Chondrocyte (in vitro differentiated cells): ENCODE measurements at places on chromosomes 7 and 10. TPM values are rescaled to one million over a fixed set of nuclear protein-coding genes. Genes with fewer than 3 reads are reported as not detected.

Gene HGF
- total RNA-seq: 3.4 to 20.6 TPM (median 3.7 TPM) in 3 replicates

Gene LIPN
- total RNA-seq: not detected in 3 replicates

Gene ACSM6
- not detected in 3 replicates for total RNA-seq

Gene FAM20C
- total RNA-seq: 34.4 to 58.1 TPM (median 35.0 TPM) in 3 replicates

Gene NRCAM
- total RNA-seq: 7.8 to 40.0 TPM (median 9.5 TPM) in 3 replicates

Gene SPACDR
- total RNA-seq: 0.42 to 0.87 TPM in 2 of 3 replicates, not detected in the other

Gene HMX3
- total RNA-seq: not detected in 3 replicates

Gene IFIT1B
- total RNA-seq: not detected in 3 replicates

Gene UPK3BL1
- total RNA-seq: 11.7 to 29.6 TPM (median 14.8 TPM) in 3 replicates

Gene MYL10
- 3.4 to 5.1 TPM (median 4.7 TPM) in 3 replicates for total RNA-seq

Gene TAS2R4
- 0.28 to 1.3 TPM (median 0.35 TPM) in 3 replicates for total RNA-seq

Gene EBLN1
- not detected in 3 replicates for total RNA-seq

Gene CNNM1
- total RNA-seq: 0.20 to 0.36 TPM (median 0.21 TPM) in 3 replicates

Gene HKDC1
- total RNA-seq: 0.24 to 4.0 TPM (median 3.8 TPM) in 3 replicates

Gene GRM3
- not detected in 3 replicates for total RNA-seq

Gene HMX2
- not detected in 3 replicates for total RNA-seq

Gene OPN4
- total RNA-seq: not detected in 3 replicates

Gene GPR141
- not detected in 3 replicates for total RNA-seq

Gene CDNF
- 0.32 to 1.9 TPM (median 0.69 TPM) in 3 replicates for total RNA-seq

Gene CYP3A5
- not detected in 3 replicates for total RNA-seq

Gene RNLS
- 5.1 to 5.8 TPM (median 5.3 TPM) in 3 replicates for total RNA-seq

Gene AOAH
- total RNA-seq: not detected in 3 replicates

Gene GPR15LG
- total RNA-seq: not detected in 3 replicates

Gene FGFBP3
- 3.8 to 6.1 TPM (median 5.3 TPM) in 3 replicates for total RNA-seq

Gene CCNJ
- total RNA-seq: 7.6 to 8.8 TPM (median 7.8 TPM) in 3 replicates

Gene CLRN3
- total RNA-seq: not detected in 3 replicates

Gene PDE6C
- total RNA-seq: not detected in 3 replicates

Gene MXI1
- total RNA-seq: 17.0 to 30.2 TPM (median 26.8 TPM) in 3 replicates

Gene TRIM50
- not detected in 3 replicates for total RNA-seq

Gene CLIP2
- total RNA-seq: 27.0 to 33.0 TPM (median 32.6 TPM) in 3 replicates

Gene CHST12
- 20.7 to 31.5 TPM (median 22.4 TPM) in 3 replicates for total RNA-seq

Gene TPST1
- 28.0 to 36.5 TPM (median 30.0 TPM) in 3 replicates for total RNA-seq

Gene MRC1
- total RNA-seq: 0.07 TPM in 1 of 3 replicates, not detected in the others

Gene AGMO
- 0.60 to 3.8 TPM (median 0.72 TPM) in 3 replicates for total RNA-seq

Gene KAZALD1
- total RNA-seq: 18.9 to 43.4 TPM (median 19.8 TPM) in 3 replicates

Gene CFAP70
- 0.42 to 1.4 TPM (median 0.59 TPM) in 3 replicates for total RNA-seq

Gene MRLN
- not detected in 3 replicates for total RNA-seq

Gene FFAR4
- total RNA-seq: not detected in 3 replicates

Gene C7orf33
- not detected in 3 replicates for total RNA-seq

Gene TDRD1
- total RNA-seq: not detected in 3 replicates

Gene COBL
- 0.17 TPM in 1 of 3 replicates, not detected in the others for total RNA-seq

Gene PAPOLB
- 0.05 TPM in 1 of 3 replicates, not detected in the others for total RNA-seq

Gene DOCK4
- total RNA-seq: 43.0 to 102 TPM (median 48.8 TPM) in 3 replicates

Gene PLEKHS1
- total RNA-seq: not detected in 3 replicates

Gene C10orf105
- total RNA-seq: not detected in 3 replicates

Gene OPN1SW
- total RNA-seq: not detected in 3 replicates

Gene CAPZA2
- 201 to 231 TPM (median 213 TPM) in 3 replicates for total RNA-seq

Gene RAMP3
- not detected in 3 replicates for total RNA-seq

Gene SCIN
- 0.65 to 2.6 TPM (median 0.82 TPM) in 3 replicates for total RNA-seq

Gene MKRN1
- 64.7 to 70.1 TPM (median 67.9 TPM) in 3 replicates for total RNA-seq

Gene TMEM168
- 22.3 to 29.7 TPM (median 23.9 TPM) in 3 replicates for total RNA-seq

Gene CYP26C1
- total RNA-seq: 0.10 to 0.25 TPM (median 0.15 TPM) in 3 replicates

Gene MYH16
- not detected in 3 replicates for total RNA-seq

Gene UCMA
- not detected in 3 replicates for total RNA-seq

Gene URGCP
- total RNA-seq: 24.4 to 31.3 TPM (median 25.4 TPM) in 3 replicates

Gene RADIL
- total RNA-seq: 0.82 to 1.2 TPM (median 1.00 TPM) in 3 replicates
